Cortex of kidney (tissue), 1 donor: ENCODE measurements at places on chromosomes 1 and 21.

DNA sequence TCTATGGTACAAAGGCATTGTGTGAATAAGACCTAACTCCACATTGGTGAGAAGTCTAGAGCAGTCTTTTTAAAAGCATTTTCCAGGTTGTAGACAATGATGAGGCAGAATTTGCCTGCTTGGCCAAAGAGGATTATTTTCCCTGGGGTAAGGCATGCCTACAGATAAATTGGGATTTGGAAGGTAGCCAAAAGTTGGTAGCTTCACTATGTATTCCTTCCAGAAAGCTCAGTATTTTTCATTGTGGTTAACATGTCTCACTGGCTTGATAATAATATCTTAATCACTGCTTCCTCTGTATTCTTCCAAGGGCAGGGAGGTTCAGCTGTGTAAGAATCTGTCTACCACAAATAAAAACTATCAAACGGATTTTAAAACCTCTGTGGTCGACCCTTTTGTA, 590.8 kb upstream of the PRMT6 start:
- DNase-seq: no peak

DNA sequence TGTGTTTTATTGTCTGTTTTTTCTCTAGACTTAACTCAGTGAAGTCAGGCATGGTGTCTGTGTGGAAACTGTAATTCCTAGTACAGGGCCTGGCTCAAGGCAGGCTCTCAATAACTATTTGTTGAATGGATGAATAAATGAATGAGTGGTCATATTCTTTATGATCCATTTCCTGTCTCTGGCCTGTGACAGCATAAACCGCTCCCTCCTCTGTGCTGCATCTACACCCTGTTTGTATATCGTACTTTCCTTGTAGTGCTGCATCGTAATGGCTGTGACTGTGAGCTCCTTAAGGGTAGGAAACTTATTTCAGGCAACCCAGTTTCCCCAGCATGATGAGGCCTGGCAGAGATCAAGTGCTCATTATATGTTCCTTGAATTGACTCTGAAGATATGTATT, 337.5 kb upstream of the USP24 start:
- no peak for DNase-seq

DNA sequence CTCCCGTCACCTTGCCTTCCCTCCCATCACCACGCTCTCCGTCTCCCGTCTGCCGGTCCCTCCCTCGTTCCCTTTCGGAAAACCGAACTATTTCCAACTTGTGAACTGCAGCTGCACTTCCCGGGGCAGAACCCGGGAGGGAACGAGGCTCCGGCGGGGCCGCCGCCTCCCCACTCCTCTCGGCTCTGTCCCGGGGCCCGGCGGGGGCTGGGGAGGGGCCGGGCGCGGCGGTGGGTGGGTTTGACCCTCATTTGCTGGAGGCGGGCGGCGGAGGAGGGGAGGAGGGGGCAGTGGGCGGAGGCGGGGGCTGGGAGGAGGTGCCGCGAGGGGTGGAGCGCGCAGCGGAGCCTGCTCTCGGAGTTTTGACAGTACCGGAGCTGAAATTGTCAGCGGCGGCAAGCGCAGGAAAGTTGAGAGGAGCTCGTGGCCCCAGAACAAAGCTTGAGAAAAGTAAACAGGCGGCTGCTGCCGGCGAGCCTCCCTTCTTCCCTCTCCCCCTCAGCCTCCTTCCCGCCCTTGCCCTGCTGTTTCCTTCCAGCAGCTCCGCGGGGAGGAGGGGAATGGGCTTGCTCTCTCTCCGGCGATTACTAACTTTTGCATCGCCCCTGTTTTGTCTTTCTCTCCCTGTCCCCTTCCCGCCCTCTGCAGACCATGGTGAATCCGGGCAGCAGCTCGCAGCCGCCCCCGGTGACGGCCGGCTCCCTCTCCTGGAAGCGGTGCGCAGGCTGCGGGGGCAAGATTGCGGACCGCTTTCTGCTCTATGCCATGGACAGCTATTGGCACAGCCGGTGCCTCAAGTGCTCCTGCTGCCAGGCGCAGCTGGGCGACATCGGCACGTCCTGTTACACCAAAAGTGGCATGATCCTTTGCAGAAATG, 2.9 kb downstream of the LMO4 start:
- peak; percentile 85 for DNase-seq

DNA sequence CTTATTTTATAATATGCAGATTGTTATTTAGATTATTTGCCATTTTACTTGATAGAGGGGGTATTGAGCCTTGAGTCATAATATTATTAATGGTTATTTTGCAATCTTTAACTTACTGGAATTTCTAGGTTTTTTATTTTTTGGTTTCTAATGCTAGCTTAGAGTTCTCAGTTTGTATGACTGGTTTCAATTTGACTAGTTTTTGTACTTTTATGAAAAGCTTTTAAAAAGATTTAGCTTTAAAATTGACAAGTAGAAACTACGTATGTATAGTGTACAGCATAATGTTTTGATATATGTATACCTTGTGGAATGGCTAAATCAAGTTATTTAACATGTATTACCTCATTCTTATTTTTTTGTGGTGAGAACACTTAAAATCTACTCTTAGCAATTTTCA, 41.5 kb downstream of the CEP350 start:
- no peak for DNase-seq

GRCh38 chr1:171973421-171973820, 132.1 kb downstream of the DNM3 start:
- no peak for DNase-seq

GRCh38 chr1:234665975-234666605, 56.1 kb upstream of the IRF2BP2 start:
- DNase-seq: no peak
